ENCODE measurements at places on chromosomes 3 and 15.
A peak's percentile ranks its signal among the peaks of the same experiment; 100 is the strongest.

GRCh38 chr3:195105389-195105788 lies 165.6 kb downstream of the XXYLT1 start:
- DNase-seq, result peak; percentile 77

DNA sequence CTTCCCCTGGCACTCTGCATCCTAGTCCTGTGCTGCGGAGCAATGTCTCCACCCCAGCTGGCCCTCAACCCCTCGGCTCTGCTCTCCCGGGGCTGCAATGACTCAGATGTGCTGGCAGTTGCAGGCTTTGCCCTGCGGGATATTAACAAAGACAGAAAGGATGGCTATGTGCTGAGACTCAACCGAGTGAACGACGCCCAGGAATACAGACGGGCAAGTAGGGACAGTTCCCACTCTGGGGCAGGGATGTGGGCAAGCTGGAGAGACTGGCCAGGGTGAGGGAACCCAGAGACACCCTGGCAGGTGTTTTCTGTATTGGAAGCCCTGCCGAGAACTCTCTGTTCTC lies 247 bp downstream of the FETUB start:
- no peak for DNase-seq

- DNase-seq, result no peak
Measured at GRCh38 chr3:140448001-140448400, 229.9 kb upstream of the TRIM42 start.

GRCh38 chr15:25793354-25794050 lies 69.6 kb downstream of the ATP10A start:
- DNase-seq, result no peak

DNA sequence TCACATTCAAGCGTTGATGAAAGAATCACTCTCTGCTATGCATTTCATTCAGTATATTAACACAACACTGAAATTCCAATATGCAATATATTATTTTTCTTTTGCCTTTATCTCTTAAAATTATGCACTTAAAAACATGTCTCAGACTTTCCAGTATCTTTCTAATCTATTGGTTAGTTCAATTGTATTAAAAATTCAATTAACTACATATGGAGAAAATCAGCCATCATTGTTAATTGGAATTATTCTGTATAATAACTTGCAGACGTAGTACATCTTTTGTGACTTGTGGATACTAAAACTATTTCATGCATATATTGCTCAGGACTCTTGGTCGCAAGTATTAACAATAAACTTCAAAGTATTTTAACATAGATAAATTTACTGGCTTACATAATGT lies 715.6 kb downstream of the GRM7 start:
- no peak for DNase-seq

GRCh38 chr3:47005212-47006144 lies 26.0 kb downstream of the NBEAL2 start:
- no peak for DNase-seq

DNA sequence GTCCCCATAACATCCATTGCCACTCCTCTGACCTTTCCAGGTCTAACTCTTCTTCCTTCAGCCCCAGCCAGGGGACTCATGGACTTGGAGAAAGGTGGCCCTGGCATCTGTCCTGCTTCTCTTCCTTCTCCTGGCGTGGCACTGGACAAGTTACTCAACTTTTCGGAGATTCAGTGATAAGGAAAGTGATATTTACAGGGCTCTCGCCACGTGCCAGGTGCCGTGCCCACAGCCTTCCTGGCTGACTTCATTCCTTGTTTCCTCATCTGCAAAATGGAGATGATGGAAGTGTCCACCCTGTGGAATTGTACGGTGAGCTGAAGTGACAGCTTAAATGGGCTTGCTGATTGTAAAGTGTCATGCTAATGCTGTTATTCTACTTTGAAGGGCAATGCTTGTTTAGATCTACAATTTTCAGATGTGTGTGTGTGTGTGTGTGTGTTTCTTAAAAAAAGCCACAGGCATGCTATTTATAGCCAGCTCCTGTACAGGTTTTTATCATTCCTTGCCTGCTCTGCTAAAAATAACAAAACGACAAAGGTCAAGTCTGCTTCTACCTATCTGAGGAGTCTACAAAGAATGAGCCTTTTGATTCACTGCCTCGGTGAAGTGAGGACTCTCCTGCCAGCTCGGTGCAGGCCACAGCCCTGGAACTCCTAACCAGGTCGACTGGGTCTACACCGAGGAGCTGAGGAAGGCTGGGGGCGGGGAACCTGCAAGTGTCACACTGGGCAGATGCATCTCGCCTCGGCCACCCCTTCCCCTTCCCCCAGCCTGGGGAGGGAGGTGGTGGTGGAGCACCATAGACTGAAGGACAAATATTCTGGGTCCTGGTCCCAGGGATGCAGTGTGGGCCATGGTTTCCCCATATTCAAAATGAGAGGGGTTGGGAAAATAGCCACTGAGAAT lies 11.4 kb upstream of the ATP2B2 start:
- DNase-seq, result no peak

DNA sequence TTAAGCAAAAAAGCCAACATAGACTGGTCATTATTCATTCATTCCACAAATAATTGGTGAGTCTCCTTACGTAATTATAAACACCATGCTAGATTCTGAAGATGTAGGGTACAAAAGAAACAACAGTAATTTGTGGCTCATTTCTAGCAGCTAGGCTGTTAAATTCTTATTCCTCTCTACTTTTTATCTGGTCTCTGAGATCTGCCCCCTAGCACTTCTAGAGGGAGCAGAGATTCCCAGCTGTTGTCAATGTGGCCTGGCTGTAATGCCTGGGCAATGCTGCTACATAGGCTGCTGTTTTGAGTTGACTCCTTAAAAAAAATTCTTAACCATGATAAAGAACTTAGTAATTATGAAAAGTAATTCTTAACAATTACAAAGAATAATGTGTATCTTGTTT lies 434.9 kb upstream of the THRB start:
- no peak for DNase-seq

DNA sequence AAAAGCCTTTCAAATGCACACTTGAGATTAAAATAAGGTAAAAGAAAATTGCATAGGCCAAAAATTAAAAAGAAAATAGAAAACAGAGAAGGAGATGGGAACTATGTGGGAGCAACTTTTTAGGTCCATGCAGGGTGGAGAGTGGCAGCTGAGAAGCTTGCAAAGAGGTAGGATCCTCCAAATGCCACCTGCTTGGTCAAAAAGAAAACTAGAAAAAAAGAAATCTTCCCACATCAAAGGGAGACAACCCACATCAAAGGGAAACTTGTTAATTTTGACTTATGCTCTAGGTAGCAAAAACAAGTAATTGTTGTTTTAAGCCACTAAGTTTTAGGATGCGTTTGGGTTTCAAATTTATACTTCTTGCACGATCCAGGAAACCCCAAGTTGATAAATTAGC lies 342.9 kb downstream of the IL20RB start:
- DNase-seq, result no peak

GRCh38 chr15:90291679-90292356 lies 26.3 kb downstream of the NGRN start:
- DNase-seq, result peak; percentile 37

GRCh38 chr3:186962445-186962844 lies 32.1 kb downstream of the ST6GAL1 start:
- no peak for DNase-seq

- no peak for DNase-seq
Measured at GRCh38 chr15:63573533-63573932, 23.7 kb upstream of the FBXL22 start.

- DNase-seq, result no peak
Measured at GRCh38 chr3:124695369-124695768, 34.9 kb upstream of the UMPS start.

DNA sequence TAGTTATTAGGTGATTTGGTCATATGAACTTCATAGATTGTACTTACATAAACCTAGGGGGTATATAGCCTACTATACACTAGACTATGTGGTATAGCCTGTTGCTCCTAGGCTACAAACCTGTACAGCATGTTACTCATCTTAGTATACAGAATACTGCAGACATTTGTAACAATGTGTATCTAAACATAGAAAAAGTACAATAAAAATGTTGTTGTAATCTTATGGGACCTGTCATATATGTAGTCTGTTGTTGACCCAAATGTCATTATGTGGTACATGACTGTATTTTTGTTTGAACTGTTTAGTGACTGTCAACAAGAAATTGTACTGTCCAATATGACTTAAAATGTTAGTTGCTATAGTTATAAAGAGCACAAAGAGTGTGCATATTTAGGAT lies 69.8 kb downstream of the TCF12 start:
- DNase-seq, result no peak

GRCh38 chr15:52164631-52165265 lies 26.4 kb downstream of the GNB5 start:
- no peak for DNase-seq

DNA sequence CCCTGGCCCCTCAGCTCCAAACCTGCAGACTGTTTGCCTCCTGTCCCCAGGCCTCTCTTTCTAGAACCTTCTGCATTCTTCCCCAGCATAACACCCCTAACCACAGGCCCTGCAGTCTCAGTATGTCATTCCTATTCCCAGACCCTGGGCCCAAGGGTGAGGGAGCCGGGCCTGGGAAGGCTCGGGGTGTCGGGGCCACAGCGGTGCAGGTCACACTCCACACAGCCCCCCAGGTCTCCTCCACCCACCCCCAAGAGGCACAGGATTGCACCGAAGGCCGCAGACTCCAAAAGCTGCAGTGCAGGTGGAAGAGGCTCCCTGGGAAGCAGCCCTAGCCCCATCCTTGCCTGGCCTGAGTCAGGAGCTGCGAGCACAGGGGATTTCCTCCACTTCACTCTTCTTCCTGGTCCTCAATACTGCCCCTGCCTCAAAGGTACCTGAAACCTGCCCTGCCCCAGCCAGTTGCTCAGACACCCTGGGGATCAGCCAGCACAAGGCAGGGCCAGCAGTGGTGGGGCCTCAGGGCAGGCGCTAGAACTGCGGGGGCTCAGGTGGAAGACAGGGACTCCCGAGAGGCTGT lies 31.1 kb downstream of the TNK2 start:
- no peak for DNase-seq

- DNase-seq, result no peak
Measured at GRCh38 chr3:145557405-145557804, 603.6 kb downstream of the PLOD2 start.

DNA sequence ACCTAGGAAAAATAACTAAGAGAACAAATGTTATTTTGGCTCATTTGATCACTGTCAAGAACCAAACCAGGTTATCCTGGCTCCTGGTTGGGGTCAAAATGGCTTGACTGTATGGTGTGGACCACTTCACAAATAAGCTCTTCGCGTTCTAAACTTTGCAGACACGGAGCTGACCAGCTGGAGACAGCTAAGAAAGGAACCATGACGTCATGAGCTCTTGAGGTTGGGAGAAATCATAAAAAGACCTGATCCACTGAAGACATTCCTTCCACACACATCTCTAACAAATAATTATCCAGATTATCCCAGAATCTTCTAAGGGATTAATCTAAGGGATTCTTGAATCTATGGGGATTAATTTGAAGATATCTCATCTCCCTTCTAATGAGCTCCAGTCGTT lies 321.5 kb upstream of the IGF1R start:
- DNase-seq, result no peak

GRCh38 chr3:55416331-55416821 lies 70.7 kb downstream of the WNT5A start:
- peak; percentile 71 for DNase-seq

- DNase-seq, result peak; percentile 26
Measured at GRCh38 chr15:33955945-33956344, 12.4 kb upstream of the CHRM5 start.

DNA sequence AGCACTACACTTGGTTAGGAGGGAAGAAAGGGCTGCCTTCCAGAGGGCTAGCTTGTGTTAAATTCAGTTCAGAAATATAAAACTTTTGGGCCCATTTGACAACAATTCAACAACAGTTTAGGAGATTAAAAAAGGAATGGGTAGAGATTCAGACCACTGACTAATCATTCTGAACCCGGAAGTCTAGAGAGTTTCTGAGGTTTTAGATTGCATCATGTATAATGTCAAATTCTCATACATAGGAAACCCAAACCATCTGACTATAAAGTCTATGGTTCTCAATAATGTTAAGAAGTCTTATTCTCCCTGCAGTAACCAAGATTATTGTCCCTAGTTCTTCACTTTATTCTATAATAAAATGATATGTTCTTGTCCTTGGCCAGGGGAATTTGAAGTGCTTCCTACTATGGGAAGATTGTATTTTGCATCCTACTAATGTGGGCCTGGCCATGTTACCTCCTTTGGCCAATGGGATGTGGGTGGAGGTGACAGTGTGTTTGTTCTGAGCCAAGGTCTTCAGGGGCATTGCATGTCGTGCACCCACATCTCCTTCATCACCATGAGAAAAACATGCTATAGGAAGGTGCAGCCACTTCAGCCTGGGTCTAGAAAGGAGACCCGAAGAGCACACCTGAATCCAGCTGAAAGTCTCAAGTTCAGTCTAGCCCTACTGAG lies 66.4 kb upstream of the CCNL1 start:
- no peak for DNase-seq

DNA sequence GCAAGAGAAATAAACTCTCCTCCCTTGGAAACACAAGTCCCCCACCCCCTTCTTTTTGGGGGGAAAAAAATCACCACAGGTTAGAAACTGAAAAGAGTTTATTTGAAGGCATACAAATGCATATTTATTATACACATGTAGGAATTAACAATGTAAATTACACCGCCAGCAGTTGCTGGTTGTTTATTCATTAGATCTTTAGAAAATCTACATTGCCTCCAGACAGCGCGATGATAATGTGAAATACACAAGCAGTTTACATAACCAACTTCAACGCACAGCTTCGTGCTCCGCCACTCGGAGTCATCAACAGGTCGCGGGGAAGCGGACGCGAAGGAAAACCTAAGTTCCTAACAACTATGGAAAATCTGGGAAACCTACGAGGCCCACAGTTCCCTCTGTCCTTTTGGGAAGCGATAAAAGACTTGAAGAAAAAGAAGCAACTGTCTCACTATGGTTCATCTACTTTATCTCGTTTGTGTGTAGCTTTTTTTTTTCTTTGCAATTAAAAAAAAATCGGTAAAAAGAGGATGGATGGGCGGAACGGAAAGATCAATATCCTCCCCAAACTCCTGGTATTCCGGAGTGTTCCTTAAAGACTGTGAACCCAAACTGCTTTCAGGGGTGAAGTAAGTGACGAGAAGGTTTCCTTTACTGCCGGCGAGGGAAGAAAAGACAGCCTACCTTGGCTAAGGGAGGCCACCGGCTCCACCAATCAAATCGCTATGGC lies 8.4 kb upstream of the FOXB1 start:
- no peak for DNase-seq

DNA sequence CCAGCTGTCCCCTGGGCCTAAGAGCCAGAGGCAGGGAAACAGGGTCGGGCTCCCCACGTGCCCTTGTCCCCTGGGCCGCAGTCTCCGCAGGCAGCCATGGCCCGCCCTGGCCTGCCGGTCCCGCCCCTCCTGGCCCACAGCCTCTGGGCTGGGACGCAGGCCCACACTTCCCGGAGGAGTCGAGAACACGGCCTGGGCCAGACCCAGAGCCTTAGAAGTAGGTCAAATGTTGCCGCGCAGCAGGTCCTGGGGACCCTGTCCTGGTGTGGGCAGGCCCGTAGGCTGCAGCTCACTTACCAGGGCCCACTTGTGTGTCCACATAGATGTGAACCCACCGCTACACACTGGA lies 4.3 kb upstream of the MYL3 start:
- no peak for DNase-seq

DNA sequence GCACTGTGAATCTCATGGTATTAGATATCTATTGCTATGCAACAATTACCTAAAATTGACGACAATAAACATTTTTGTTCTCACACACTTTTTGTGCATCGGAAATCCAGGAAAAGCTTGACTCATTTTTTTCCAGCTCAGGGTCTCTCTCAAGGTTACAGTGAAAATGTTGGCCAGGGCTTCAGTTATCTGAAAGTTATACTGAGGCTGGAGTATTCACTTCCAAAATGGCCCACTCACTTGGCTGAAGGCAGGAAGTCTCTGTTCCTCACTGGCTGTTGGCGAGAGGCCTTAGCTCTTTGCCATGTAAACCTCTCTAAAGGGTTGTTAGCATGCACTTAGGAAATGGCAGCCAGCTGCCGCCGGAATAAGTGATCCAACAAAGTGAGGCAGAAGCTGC lies 41.4 kb downstream of the OSTN start:
- no peak for DNase-seq

Measured in NCI-H146 (cell line).